Brain microvascular endothelial cell (primary cell): ENCODE measurements at places on chromosomes 7 and 10.

GRCh38 chr10:97543025-97543546, 29.5 kb upstream of the ANKRD2 start:
- peak; percentile 97 for DNase-seq

- DNase-seq: peak; percentile 85
Observed at GRCh38 chr10:35058134-35058533, 32.0 kb downstream of the CUL2 start.

- no peak for DNase-seq
Observed at GRCh38 chr7:68348401-68348800, 1249.9 kb upstream of the AUTS2 start.

DNA sequence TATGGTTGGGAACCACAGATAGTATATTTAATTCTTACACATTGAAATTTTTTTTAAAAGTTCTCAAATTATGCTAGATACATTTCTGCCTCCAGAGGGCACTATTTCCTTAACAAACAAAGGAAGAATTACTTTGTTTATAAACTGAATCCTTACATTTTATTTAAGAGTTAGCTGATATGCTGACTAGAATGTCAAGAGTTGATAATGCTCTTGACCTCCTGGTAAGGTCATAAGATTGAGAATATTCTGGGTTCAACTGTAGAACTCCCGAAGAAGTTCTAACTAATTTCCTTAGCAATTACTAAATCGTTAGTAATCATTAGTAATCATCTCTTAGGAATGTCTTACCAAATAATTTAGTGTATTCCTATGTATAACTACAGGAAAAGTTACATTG, 95.3 kb upstream of the CYP26C1 start:
- no peak for DNase-seq

DNA sequence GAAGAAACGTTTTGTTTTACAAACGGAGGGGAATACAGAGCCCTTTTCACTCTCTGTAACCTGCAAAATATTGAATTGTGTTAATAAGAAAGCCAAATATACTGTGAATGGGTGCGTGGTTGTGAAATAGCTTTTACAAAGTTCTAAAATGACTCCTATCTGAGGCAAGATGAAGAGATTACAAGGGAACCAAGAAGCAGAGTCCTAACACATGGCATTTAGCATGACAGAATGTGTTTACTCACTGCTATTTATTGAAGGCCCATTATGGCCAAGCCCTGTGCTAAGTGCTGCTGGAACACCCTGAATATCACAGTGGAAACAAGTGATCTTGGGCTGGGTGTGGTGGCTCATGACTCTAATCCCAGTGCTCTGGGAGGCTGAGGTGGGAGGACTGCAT, 12.9 kb downstream of the JCAD start:
- no peak for DNase-seq
